ENCODE measurements at places on chromosomes 11 and 22.

DNA sequence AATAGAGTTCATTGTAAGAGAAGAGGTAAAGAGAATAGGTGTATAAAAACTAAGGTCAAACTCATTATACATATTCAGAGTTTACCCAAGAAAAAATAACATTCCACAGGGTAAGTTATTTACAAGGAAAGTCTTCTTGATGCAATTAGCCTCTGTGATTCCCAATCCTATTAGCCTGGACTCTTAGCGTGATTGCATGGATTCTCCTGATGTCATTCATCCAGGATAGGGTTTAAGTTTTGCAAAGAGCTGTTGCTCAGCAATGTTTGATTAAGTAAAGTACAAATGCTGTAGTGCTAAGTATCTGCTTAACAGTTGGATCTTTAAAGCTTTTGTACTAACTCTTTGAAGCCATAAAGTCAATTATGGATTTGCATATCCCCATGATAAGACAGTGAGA is 767.8 kb upstream of the LUZP2 start:
- no peak for DNase-seq

- no peak for DNase-seq
These were observed at the start of gene OR2AT4 for GRCh38 chr11:75096456-75097172. OR2AT4 (minus strand) TSS chr11:75096876.

DNA sequence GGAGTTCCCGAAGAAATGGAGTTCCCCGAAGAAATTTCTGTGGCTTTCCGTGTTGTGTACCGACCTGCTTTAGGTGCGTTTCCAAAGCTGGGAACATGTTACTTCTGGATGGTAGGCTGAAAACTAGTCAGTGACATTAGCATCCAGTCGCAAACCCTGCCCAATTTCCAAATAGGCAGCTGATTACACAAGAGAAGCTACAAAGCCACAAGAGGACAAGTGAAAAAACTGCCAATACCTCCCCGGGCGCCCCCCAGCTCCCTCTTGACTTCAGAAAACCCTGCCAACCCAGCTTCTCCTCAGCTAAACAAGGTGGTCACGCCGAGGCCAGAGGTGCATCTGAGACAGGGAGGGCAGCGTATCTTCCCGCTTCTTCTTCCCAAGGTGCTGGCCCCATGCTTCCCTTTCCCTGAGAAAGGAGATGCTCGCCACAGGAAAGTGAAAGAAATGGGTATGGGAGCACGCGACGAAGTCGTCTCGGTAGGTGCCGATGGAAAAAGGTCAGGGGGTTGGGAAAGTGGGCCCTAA is 551 bp downstream of the AGBL2 start:
- DNase-seq: no peak

- DNase-seq: no peak
These were observed 21.7 kb upstream of the TH start for GRCh38 chr11:2193099-2193887.

GRCh38 chr11:67076202-67076601 is 19.6 kb downstream of the RHOD start:
- DNase-seq: no peak

DNA sequence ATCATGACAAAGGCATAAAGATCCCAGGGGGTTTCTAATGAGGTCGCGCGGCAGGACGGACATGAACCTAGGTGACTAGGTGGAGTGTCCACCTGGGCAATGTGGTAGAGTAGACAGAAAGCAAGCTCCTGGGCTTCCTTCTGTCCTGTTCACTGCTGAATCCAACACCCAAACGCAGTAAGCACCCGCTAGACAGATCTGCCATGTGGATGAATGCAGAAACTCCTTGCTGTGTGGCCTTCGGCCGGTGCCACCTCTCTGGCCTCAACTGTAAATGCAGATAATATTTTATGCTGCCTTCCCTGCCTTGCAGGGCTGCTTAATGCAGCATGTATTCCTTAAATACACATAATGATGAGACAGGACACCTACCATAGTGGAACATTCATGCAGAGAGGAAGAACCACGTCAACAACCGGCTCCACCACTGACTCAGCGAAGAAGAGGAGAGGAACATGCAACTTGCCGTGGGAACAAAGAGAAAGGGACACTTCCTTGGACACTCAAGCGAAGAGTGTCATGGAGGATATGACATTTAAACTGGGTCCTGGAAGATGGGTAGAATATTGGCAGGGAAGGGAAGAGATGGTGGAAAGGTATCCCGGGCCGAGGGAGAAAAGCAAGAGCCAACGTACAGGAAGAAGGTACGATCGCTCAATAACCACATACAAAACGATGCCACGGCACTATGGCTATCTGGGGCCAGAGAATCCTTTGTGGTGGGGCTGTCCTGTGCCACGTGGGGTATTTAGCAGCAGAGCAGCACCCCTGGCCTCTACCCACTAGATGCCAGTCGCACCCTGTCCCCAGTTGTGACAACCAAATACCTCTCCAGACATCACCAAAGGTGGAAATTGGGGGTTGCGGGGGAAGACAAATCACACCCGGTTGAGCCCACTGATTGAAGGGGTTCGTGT is 30.8 kb downstream of the MYH9 start:
- DNase-seq: no peak

- DNase-seq: no peak
These were observed 9.8 kb downstream of the PRDM11 start for GRCh38 chr11:45156201-45156600.

GRCh38 chr11:26457636-26458035 is 114.4 kb downstream of the MUC15 start:
- no peak for DNase-seq

DNA sequence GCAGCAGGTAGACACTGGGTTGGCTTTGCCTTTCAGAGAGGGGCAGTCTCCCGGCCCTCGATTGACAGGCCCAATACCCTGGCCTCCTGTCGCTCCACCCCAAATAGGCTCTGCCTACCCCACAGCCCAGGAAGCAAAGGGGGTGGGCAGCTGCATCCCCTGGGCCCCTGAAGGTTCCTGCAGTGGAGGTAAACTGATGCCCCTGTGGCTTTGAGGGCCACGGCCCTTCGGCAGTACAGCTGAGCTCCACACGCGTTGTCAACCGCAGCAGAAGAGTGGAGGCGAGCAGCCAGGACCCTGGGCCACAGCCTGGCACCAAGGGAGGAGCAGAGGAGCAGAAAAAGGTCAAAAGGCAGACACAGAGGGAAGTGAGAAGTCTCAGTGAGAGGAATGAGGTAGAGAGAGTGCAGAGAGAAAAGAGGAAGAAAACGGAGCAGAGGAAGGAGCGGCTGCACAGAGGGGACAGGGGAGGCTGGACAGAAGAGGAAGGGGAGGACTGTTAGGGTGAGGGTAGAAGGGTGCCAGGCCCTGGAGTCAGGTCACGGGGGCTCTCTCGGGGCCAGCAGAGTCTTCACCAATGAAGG is 64.0 kb downstream of the SLC22A12 start:
- no peak for DNase-seq

GRCh38 chr22:42174062-42174461 is 43.5 kb upstream of the CYP2D6 start:
- DNase-seq: no peak

GRCh38 chr22:49100773-49101172 is 726.9 kb downstream of the BRD1 start:
- no peak for DNase-seq

- DNase-seq: no peak
These were observed 30.1 kb downstream of the KIAA0930 start for GRCh38 chr22:45210577-45210976.

- DNase-seq: no peak
These were observed 2.3 kb upstream of the USP28 start for GRCh38 chr11:113877670-113878055.

DNA sequence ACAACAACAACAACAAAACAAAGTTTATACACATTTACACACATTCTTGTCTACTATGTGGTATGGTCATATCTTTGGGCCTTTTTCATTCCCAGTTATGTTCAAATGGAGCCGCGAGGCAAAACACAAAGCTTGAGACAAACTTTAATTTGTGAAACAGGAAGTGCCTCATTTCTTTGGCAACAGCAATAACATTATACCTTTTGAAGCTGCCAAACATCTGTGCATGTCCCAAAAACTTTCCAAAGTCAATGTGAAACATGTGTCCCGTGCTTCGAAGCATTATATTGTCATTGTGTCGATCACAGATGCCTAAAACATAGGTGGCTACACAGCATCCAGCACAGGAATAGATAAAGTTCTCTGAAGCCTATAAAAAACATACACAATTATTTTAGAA is 25.0 kb upstream of the RPS13 start:
- no peak for DNase-seq

Measured in WTC11 (cell line).